ENCODE measurements at places on chromosomes 7 and 10.

- no peak for DNase-seq
Measured at GRCh38 chr7:103921692-103922091, 67.8 kb downstream of the RELN start.

DNA sequence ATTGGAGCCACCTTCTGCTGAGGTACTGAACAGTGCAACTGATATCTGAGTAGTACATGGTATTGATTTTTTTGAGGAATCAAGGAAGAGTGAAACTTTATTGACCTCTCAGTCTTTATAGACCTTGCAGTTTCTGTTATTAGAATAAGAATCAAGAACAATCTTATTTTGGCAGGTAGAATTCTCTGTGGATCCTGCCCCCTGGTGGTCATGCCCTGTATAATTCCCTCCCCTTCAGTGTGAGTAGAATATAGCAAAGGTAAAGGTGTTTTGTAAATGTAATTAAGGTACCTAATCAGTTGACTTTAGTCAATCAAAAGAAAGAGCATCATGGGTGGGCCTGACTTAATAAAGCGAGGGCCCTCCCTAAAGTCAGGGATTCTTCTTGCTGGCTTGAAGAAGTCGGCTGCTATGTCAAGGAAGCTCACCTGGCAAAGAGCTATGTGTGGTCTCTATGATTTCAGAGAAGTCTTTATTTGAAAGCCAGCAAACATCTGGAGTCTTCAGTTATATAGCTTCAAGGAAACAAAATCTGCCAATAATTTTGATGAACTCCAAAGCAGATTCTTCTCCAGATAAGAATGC lies 142.8 kb downstream of the LSM5 start:
- peak; percentile 26 for DNase-seq

DNA sequence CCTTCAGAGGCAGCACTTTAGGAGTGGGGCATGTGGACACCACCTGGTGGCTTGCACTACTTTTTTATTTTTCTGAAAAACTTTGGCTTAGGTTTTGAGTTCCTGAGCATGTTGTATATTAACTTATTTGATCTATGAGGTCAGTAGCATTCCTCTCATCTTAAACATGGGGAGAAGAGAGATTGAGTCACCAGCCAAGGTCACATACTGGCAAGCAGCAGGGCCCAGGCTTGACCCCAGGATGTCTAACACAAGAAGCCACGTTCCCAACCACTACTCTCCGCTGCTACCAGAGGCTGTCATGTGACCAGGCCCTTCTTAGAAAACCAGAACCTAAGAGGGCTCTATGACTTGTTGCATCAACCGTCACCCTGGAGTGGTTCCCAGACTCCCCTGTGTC lies 210.3 kb upstream of the GPR26 start:
- no peak for DNase-seq

- no peak for DNase-seq
Measured at GRCh38 chr7:38873433-38873832, 35.6 kb downstream of the VPS41 start.

GRCh38 chr10:43287056-43288007 lies 20.5 kb upstream of the RASGEF1A start:
- DNase-seq = peak; percentile 33

- no peak for DNase-seq
Measured at GRCh38 chr7:28528899-28529298, 116.6 kb downstream of the CREB5 start.
